Mesangial cell (primary cell): ENCODE measurements at places on chromosomes 1 and 21. TPM values are rescaled to one million over a fixed set of nuclear protein-coding genes. Genes with fewer than 3 reads are reported as not detected.

Gene OR10J1
- not detected in 2 replicates for total RNA-seq

Gene GSTM1
- total RNA-seq: 32.2 TPM in 1 of 2 replicates, not detected in the other

Gene SELL
- 0.16 TPM in 1 of 2 replicates, not detected in the other for total RNA-seq

Gene CD34
- total RNA-seq: 0.16 TPM in 1 of 2 replicates, not detected in the other

Gene TRIM46
- 6.0 and 11.2 TPM in 2 replicates for total RNA-seq

Gene MAP1LC3C
- 0.63 TPM in 1 of 2 replicates, not detected in the other for total RNA-seq

Gene PADI3
- 0.16 TPM in 1 of 2 replicates, not detected in the other for total RNA-seq

Gene IFI16
- 15.8 and 43.5 TPM in 2 replicates for total RNA-seq

Gene ZDHHC18
- 23.5 and 31.3 TPM in 2 replicates for total RNA-seq

Gene SMG5
- 54.9 and 59.6 TPM in 2 replicates for total RNA-seq

Gene SCCPDH
- 34.7 and 48.0 TPM in 2 replicates for total RNA-seq

Gene XPR1
- 18.3 and 25.5 TPM in 2 replicates for total RNA-seq

Gene KRTAP13-2
- not detected in 2 replicates for total RNA-seq

Gene ANKRD34A
- 1.0 and 1.1 TPM in 2 replicates for total RNA-seq

Gene S100A7
- not detected in 2 replicates for total RNA-seq

Gene CD1C
- not detected in 2 replicates for total RNA-seq

Gene ORC1
- total RNA-seq: 1.9 and 17.1 TPM in 2 replicates

Gene ILF2
- total RNA-seq: 133 and 266 TPM in 2 replicates

Gene RWDD3
- total RNA-seq: 5.8 and 11.9 TPM in 2 replicates

Gene RIIAD1
- total RNA-seq: not detected in 2 replicates

Gene SLC6A17
- total RNA-seq: under 0.01 TPM in 2 replicates

Gene KLHDC9
- total RNA-seq: 3.7 and 8.4 TPM in 2 replicates

Gene PRR9
- total RNA-seq: not detected in 2 replicates

Gene MLLT11
- 10.9 and 23.8 TPM in 2 replicates for total RNA-seq

Gene HRNR
- not detected in 2 replicates for total RNA-seq

Gene OLIG2
- not detected in 2 replicates for total RNA-seq

Gene GPR37L1
- total RNA-seq: under 0.01 TPM in 1 of 2 replicates, not detected in the other

Gene CDK18
- total RNA-seq: 3.3 and 26.9 TPM in 2 replicates

Gene LACTBL1
- total RNA-seq: not detected in 2 replicates

Gene PMVK
- 10.8 and 13.6 TPM in 2 replicates for total RNA-seq

Gene FCRL6
- total RNA-seq: not detected in 2 replicates

Gene PLCH2
- total RNA-seq: 0.38 TPM in 1 of 2 replicates, not detected in the other

Gene IL6R
- total RNA-seq: 6.7 and 36.4 TPM in 2 replicates

Gene RAP1GAP
- total RNA-seq: 2.6 and 36.0 TPM in 2 replicates

Gene MKNK1
- total RNA-seq: 11.9 and 16.4 TPM in 2 replicates

Gene WNT4
- under 0.01 and 3.3 TPM in 2 replicates for total RNA-seq

Gene AMY1B
- not detected in 2 replicates for total RNA-seq

Gene MRPL39
- total RNA-seq: 16.1 and 28.7 TPM in 2 replicates

Gene LCE2A
- not detected in 2 replicates for total RNA-seq

Gene PRAMEF6
- total RNA-seq: not detected in 2 replicates

Gene SPATA6
- total RNA-seq: 1.3 and 3.2 TPM in 2 replicates

Gene ITLN1
- not detected in 2 replicates for total RNA-seq

Gene FCER1G
- 1.3 TPM in 1 of 2 replicates, not detected in the other for total RNA-seq

Gene OR2G2
- not detected in 2 replicates for total RNA-seq

Gene GLIS1
- 6.7 and 12.5 TPM in 2 replicates for total RNA-seq

Gene VPS45
- total RNA-seq: 18.5 and 19.9 TPM in 2 replicates
